Peyer's patch (tissue), 4 donors: ENCODE measurements at places on chromosomes 2 and 18. TPM values are rescaled to one million over a fixed set of nuclear protein-coding genes. Genes with fewer than 3 reads are reported as not detected.

AMER3 gene
- 1.1 TPM for total RNA-seq

CYP1B1 gene
- 16.5 TPM for total RNA-seq

DNA sequence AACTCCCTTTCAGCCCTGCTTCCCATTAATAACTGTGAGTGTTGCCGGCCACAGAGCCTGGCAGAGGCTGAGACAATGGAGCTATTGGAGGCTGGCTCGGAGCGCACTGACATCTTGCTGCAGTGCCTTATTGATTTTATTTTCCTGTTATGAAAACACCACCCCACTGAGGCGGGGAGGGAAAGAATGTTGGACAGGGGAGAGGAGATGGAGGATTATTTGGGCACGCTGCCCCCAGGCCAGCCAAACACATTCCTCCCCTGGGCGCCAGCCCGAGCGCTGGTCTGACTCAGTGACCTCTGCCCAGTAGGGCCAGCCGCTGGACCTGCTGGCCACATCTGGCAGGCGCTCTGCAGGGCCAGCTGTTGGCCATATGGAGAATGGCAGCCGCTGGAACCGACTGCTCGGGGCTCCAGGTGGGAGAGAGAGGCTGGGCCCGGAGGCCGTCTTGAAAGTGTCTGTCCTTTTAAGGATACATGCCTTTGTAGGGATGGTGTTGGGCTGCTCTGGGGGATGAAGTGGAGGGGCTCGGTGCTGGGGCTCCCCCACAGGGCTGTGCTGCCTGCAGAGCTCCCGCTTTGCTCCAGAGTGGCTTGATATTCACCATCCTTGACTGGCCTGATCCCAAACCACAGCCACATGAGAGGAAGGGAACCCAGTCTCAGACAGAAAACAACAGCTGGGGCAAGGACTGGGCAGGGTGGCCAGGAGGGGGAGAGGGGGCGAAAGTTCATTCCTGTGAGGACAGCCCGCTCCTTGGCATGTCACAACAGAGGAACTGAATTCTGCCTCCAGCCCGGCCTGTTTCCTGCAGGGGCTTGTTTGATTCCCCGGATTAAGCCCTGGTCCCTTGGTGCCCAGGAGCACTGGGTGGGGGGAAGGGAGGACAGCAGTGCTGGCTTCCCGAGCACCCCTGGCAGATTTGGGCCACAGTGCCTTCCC, 179.0 kb downstream of the KLHL29 start:
- no peak for DNase-seq

GRCh38 chr18:51330148-51330547, 132.7 kb upstream of the MEX3C start:
- no peak for DNase-seq

- DNase-seq: no peak
These were observed 37.6 kb downstream of the LMAN2L start for GRCh38 chr2:96702098-96702785.

CFAP65 gene
- not detected for total RNA-seq
